ENCODE measurements at places on chromosomes 12 and 14.

DNA sequence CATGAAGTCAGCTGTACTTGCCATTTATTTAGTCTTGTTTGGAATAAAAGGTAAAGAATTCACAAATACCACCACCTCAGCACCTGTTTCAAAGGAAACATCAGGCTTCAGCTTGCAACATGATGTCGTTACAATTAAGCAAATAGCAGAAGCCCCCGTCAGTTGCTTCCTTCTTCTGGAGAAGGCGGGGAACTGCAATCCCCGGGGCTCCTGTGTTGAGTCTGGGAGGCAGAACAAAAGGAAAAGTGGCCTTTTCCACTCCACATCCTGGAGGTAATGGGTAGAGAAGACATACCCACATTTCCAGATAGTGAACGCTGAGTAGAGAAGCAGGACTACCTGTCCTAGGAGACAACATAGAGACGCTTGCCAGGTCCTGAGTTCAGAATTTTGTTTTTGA lies 92.8 kb downstream of the DNAH10 start:
- DNase-seq = no peak

DNA sequence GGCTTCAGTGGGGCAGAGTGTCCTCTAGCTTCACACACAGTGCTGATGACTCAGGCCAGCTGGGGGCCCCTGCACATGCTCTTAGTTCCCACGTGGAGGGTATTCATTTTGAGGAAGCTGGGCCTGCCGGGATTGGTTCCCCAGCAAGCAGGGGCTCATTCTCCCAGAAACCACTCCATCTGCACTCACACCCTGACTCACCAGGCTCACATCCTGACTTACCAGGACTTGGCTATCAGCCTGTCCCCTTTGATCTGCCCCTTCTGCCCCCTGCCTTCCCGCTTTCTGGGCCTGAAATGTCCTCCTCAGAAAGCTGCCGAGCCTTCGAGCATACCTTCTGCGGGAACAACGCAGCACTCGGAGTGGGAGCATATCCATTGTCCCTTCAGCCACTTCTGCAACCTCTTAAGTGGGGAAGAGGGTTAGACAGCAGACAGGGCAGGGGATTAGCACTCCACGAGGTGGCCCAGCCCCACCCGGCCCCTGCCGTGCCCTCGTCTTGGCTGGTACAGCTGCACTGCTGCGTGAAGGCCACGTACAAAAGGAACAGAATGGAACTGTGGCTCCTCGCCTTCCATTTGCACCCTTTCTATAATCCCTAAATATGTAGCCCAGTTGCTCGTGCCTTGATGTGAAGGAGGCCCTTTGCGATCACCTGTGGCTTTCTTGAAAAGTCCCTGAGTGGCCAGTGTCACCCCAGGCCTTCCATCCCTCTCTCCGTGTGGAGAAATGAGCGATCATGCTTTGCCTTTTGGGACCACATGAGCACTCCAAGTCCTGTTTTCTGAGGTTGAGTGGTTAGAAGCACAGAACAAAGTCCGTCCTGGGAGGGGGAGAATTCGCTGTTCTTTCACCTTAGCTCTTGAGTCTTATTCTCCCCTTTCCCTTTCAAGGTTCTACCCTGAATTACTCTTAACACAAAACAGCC lies 26.1 kb downstream of the TPCN1 start:
- DNase-seq = no peak

DNA sequence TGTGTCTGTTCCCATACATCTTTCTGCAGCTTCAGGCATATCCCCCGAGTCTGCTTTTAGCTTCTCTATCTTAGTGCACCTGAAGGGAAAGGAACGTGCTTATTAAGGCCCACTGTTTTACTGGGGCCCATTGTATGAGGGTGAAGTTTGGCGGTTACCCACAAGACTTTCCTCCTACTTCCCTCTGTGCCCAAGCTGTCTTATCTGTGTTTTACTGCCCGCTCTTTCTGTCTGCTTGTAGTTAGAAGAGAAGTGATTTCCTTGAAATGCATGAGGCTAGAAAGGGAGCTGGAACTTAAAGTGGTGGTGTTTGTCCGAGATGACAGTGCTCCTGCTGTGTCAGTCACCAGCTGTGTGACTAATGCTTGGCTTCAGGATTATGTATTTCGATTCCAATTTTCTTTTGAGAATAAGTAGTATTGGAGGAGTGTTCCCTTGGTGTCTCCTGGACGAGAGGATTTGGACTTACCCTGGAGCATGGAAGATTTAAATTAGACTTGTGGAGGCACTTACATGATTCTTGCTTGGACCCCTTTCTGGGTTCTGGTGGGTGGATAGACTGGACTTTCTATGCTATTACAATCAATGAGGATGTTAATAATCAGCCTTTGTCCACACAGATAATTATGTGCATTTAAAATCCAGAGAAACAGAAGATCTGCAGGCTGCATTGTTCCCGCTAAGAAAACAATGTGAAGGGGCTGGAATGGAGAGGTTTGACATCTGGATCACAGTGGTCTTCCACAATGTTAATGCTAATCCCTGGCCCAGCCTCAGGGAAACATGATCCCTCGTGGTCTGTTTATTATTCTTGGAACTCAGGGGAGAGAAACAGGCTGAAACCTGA lies 13.9 kb upstream of the KRT86 start:
- no peak for DNase-seq

- DNase-seq = no peak
These were observed 235.2 kb upstream of the CRY1 start for GRCh38 chr12:107328442-107329133.

- DNase-seq = no peak
These were observed 100.6 kb downstream of the NPAS3 start for GRCh38 chr14:33039311-33039710.
